ENCODE measurements at places on chromosomes 2 and 18.

GRCh38 chr2:218733171-218734021, 22.8 kb downstream of the TTLL4 start:
- DNase-seq = no peak

DNA sequence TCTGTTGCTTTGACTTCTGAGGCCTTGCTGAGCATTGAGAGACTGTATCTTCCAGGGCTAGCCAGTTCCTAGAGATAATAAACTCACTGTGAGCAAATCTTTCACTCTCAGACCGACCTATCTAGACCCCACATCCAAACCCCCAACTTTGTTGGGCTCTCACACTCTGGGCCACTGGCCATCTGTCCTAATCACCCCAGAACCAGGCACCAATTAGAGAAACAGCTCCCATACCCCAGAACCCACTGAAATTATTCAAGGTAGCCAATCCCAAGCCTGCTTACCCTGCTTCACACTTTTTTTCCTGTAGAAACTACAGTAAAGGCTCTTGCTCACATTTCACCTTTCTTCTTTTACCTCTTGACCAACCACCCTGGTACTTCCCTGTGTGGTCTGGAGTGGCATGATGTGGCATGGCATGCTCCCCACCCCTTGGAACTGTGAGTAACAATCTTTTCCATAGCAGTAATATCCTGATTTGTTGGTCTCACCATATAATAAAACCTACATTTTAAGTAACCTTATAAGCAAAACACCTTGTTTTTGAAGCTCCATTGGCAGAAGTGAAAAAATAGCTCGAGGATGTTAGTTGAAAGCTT, 55.2 kb downstream of the ANKRD12 start:
- DNase-seq = no peak

GRCh38 chr2:226154610-226155009, 645.0 kb downstream of the IRS1 start:
- DNase-seq = no peak

GRCh38 chr2:241773511-241774418, 2.9 kb upstream of the GAL3ST2 start:
- no peak for DNase-seq

GRCh38 chr2:62661263-62661635, 44.3 kb upstream of the EHBP1 start:
- DNase-seq = no peak

GRCh38 chr18:13989199-13989598, 73.9 kb upstream of the MC2R start:
- DNase-seq = no peak

DNA sequence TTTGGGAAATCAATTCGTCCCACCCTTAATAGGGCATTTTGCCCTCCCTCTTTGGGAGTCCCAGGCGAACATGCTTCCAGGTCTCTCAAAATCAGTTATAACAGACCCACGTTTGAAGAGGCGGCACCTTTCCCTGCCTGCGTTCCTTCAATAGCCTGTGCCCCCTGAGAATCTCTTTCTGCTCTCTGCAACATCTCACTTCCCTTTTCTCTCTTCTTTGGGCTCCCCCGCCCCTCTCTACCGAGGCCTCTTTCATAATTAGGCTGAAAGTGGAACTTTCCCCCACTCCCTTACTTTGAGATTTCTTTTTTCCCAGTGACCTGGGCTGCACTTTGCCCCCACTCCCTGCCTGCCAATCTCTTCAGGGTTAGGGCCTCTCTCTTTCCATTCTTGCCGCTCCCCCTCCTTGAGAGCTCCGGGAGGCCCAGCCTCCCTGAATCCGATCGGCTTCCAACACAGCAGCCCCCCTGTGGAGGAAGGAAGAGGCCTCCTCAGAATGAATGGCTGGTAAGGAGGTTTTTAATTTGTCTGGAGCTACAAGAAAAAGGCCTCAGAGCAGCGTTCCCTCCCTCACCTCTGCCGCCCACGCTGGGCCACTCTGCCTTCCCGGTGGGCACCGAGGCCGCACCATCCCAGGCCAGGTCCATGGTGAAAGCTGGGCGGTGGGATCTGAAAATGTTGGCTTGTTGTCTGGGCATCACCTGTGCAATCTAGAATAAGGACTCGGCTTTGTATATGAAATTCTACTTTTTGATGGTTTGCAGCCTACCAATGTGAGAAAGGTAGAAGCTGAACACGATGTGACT, 162.6 kb upstream of the SIX3 start:
- DNase-seq = no peak

- no peak for DNase-seq
These were observed 2.7 kb downstream of the C18orf54 start for GRCh38 chr18:54360406-54360805.

DNA sequence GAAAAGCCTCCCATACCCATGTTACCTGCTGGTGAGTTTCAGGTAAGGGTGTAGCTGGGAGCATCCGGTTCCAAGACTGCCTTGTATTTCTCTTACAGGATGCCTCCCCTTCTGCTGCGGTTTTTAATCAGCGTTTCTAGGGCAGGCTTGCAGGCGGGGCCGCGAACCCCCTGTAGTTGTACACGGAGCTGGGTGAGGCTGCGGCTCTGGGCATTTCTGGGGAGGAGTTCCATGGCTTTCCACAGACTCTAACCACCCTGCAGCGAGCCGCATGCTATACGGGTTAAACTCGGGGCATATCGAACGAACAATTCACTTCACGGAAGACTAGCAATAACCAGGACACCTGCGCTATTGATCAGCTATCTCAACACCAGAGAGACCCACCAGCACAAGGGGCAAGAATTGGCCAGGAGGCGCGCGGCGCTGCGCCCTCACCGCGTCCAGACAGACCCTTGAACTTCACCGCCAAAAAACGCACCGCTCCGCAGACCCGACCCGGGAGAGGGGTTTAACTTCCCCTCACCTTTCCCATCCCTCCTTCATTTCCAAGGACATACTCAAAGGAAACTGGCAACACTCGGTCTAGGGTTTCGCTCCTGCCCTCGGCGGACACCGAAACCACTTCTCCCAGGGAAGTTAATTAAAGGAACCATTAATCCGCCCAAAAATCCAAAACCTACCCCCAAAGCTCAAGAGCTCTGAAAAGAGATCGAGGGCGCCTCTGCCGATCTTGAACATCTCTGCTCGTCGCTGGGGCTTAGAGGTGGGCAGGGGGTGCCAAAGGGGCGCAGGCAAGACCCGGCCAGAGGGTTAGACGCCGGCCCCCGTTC, 909 bp downstream of the TGFA start:
- no peak for DNase-seq

- DNase-seq = no peak
These were observed 1112.7 kb upstream of the NRXN1 start for GRCh38 chr2:52144590-52144989.

- no peak for DNase-seq
These were observed 83.0 kb downstream of the ADD2 start for GRCh38 chr2:70684846-70685622.

DNA sequence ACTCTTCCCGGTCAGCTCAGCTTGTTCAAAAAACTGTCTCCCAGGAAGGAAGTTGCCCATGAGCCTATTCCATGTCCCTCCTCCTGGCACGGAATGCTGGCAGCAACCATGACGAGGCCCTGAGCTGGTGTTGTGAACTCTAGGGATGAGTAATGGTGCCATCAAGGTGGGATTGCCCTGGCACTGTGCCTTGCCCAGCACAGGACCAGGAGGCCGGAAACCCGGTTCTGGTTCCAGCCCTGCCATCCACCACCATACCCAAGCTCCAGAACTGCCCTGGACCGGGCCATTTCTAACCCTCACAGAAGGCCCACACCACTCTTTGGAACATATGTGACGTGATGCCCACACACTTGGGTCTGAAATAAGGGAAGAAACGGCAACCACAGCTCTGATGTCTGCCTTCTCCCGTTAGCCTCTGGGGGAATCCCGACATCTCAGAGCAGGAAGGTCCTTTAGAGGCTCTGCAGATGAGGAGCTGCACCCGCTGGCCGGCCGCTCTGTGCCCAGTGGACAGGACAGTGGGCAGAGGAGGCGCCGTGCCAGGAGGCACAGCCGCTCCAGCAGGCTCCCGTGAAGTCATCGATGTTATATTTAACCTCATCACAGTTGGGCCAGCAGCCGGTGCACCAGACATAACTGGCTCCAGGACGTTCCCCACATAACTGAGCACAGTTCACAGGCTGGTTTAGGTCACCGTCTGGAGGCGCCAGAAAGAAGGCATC, 462.1 kb upstream of the ID2 start:
- no peak for DNase-seq

- DNase-seq = no peak
These were observed 291.4 kb upstream of the NRP2 start for GRCh38 chr2:205390866-205391265.

GRCh38 chr18:25787276-25787675, 303.1 kb downstream of the SS18 start:
- no peak for DNase-seq

- no peak for DNase-seq
These were observed 52.2 kb upstream of the UGP2 start for GRCh38 chr2:63789338-63790020.

DNA sequence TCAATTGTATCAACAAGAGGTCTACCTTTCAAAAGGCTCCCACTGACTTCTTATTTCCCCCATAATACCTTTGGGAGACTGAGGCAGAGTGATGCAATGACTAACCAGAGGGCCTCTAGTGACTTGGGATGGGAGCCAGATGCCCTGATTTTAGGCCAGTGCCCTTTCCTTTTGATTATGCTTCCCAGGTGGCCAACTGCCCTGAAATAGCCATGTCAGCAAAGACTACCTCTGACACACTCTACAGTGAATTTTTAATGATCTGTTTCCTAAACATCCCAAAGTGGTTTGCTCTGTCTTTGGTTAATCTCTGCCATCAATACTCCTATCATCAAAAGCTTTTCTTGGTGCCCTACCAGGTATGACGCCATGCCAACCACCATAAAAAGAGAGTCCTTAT, 65.9 kb upstream of the ZFP36L2 start:
- DNase-seq = no peak

GRCh38 chr2:156333274-156333950, 891 bp upstream of the NR4A2 start:
- DNase-seq = peak; percentile 48

DNA sequence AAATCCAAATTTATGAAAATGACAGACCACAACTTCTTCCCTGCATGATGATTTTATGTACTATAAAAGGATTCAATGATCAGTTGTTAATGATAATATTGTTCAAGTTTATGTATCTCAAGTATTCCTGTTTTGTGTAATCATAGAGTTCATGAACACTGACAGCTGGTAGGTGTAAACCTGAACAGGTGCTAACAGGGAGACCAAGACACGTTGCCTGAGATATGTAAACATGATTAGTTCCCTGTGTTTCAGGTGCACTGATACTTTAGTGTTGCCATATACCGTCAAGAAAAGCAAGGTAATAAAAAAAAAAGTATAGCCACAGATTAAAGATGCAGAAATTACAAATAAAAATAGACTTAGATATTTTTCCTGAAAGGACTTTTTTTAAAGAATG, 131.8 kb downstream of the BAZ2B start:
- DNase-seq = no peak

GRCh38 chr2:16165518-16166326, 225.4 kb downstream of the MYCN start:
- DNase-seq = no peak

Data from stimulated activated CD8-positive, alpha-beta memory T cell treated with anti-CD3 and anti-CD28 coated beads, Interleukin-4, amount 100 ng/mL, for 24 hours (primary cell).